ENCODE measurements at places on chromosomes 13 and 19.

DNA sequence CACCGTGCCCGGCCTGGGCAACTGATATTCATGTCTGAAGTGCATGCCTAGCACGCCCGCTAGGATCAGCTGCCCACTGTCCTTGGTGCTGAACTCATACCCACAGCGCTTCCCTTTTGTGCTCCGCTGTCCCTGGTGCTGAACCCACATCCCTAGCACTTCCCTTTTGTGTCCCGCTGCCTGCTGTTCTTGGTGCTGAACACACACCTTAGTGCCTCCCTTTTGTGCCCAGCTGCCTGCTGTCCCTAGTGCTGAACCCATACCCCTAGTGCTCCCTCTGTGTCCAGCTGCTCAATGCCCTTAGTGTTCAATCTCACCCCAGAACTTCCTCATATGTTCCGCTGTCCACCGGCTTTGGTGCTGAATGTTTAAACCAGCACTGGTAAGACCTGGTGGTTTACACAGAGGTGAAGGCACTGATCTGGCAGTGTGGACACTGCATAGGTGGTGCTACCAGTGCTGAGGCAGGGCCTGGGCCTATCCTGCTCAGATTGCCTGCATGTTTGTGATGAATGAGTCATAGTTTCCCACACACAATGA, 26.3 kb upstream of the SIGLEC11 start:
- no peak for DNase-seq

GRCh38 chr13:100797921-100798320, 123.3 kb upstream of the TMTC4 start:
- no peak for DNase-seq

DNA sequence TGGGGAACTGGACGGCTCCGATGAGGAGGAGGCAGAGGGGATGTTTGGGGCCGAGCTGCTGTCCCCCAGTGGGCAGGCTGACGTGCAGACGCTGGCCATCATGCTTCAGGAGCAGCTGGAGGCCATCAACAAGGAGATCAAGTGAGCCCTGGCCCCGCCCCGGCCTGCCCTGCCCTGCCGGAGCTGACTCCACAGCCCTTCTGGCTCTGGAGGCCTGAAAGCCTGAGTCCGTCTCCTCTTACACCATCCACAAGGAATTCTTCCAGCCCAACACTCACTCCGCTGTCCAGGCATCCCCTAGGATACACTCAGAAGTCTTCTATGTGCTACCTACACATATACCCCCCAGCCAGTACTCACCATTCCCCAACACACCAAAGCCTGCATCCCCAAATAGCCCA, 17.4 kb downstream of the PPFIA3 start:
- DNase-seq: no peak

DNA sequence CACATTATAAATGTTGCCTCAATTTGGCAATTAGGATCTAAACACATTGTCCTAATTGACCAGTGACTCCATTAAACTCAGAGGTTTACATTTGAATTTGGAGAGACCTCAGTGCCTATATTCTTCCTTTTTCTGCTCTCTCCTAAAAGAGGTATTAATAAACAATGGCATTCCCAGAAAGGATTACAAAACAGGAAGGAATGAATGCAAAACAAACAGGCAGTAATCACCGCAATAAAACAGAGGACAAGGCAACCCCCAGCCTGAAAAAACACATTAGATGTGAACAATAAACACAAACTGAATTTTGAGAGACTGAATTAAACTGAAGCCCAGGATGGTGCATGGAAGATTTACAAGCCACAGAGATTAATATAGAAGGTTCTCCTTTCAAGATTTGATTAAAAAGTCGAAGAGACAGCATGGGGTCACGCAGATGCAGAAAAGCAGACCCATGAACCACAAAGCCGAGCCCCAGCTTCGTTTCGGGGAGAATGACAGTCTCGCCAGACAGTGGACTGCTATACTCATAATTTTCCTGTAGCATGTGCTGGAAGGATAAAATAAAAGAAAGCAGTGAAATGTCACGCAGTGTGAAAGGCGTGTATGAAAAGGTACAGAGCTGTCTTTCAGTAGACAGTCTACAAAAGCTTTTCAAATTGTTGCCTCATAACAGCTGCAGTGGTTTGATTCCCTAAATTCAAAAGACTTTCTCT, 503.0 kb downstream of the LIG4 start:
- DNase-seq: no peak

DNA sequence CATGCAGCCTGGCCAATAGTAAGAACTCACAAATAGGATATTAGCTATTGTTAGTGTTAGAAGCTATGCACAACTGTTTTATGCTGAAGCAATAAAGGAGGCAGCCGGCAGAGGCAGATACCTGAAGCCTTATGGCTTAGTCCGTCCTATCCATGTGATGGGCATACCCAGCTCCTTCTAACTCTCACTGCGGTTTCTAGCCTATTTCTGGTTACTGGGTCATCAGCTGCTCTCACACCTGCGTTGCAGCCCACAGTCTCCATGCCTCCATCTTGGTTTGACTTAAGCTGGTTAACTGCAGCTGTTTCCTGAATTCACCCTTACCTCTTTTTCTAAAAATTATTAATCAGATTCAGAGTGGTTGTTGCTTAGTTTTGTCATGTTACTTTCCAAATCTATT, 40.5 kb upstream of the CNMD start:
- no peak for DNase-seq

- DNase-seq: no peak
Observed at GRCh38 chr13:44755872-44756271, 179.7 kb upstream of the TSC22D1 start.

GRCh38 chr19:55694241-55694655, 19.2 kb downstream of the EPN1 start:
- DNase-seq: no peak

- no peak for DNase-seq
Observed at GRCh38 chr19:36060430-36060829, 5.7 kb downstream of the WDR62 start.

DNA sequence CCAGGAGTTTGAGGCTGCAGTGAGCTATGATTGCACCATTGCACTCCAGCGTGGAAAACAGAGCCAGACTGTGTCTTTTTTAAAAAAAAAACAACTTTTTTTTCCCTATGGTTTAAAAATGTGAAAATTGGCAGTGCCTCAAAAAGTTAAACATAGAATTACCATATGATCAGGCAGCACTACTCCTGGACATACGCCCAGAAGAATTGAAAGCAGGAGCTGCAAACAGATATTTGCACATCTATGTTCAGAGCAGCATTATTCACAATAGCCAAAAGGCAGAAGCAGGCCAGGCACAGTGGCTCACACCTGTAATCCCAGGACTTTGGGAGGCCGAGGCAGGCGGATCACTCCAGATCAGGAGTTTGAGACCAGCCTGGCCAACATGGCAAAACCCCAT, 3.8 kb upstream of the RETN start:
- DNase-seq: no peak

DNA sequence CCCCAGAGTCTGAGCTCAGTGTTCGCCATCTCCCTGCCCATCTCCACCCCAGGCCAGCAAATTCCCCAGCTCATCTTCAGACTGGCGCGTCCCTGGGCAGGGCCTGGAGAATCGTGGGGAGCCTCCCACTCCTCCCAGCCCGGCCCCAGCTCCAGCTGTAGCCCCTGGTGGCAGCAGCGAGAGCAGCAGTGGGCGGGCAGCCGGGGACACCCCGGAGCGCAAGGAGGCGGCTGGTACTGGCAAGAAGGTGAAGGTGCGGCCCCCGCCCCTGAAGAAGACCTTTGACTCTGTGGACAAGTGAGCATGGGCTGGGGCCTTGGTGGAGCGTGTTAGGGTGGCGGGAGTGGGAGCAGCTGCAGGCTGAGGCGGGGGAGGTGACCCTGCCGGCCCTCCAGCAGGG, 8.4 kb upstream of the PRR19 start:
- DNase-seq: no peak

DNA sequence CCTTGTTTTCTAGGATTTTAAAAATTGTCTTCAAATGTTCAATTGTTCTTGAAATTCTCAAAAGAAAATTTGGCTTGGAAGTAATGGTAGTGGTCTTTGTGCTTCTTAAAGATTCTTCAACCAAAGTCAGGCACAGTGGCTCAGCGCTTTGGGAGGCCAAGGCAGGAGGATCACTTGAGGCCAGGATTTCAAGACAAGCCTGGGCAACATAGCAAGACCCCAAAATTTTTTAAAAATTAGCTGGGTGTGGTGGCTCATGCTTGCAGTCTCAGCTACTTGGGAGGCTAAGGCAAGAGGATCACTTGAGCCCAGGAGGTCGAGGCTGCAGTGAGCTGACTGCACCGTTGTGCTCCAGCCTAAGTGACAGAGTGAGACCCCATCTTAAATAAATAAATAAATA, 153.5 kb upstream of the ZNF507 start:
- DNase-seq: no peak

DNA sequence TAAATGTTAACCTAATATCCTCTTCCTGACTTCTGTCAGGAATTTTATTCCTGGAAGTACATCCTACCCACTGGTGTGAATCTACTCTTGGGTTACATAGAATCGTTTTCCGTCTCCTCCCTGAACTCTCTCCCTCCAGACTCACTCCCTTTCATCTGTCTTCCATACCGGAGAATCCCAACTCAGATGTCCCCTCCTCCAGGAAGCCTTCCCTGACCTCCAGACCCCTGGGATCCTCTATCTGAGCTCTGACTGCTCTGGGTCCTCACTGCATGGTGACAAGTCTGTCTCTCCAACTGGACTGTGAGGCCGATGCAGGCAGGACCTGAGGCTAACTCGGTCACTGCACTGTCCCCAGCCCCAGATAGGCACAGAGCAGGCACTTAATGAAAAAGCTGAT, 24.6 kb downstream of the OPA3 start:
- no peak for DNase-seq

DNA sequence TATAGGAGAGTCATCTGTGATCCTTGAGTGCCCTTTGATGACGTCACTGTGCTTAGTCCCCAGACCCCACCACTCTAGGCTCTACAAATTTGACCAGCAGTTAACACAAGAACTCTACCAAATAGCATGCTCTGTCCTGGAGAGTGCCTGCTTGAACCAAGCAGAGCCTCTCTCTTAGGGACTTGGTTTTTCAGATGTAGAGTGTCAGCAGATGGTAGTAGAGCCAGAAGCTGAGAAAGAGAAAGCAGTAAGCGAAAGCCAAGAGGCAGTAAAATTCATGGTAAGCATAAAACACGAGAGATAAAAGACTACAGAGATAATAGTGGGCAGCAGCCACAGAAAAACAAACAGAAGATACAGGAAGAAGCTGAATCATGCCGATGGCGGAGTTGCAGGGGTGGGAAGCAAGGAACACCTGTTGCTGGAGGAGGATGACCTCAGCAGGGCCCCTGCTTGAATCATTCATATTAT, 193.3 kb downstream of the SLC7A1 start:
- no peak for DNase-seq

DNA sequence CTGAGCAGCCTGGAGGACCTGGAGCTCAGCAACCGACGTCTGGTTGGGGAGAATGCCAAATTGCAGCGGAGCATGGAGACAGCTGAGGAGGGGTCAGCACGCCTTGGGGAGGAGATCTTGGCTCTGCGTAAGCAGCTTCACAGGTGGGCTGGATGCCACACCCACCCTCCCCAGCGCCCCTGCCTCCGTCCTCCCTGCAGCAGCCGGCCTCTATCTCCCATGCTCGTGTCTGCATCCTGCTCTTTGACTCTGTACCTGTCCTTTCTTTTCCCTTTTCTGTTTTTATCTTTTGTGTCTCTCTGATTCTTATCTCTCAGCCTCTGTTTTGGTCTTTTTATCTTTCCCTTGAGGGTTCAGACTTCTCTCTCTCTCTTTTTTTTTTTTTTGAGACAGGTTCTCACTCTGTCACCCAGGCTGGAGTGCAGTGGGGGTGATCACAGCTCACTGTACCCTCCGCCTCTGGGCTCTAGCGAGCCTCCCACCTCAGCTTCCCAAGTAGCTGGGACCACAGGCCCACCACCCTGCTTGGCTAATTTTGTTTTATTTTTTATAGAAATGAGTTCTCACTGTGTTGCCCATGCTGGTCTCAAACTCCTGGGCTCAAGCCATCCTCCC, 10.1 kb downstream of the KASH5 start:
- no peak for DNase-seq

DNA sequence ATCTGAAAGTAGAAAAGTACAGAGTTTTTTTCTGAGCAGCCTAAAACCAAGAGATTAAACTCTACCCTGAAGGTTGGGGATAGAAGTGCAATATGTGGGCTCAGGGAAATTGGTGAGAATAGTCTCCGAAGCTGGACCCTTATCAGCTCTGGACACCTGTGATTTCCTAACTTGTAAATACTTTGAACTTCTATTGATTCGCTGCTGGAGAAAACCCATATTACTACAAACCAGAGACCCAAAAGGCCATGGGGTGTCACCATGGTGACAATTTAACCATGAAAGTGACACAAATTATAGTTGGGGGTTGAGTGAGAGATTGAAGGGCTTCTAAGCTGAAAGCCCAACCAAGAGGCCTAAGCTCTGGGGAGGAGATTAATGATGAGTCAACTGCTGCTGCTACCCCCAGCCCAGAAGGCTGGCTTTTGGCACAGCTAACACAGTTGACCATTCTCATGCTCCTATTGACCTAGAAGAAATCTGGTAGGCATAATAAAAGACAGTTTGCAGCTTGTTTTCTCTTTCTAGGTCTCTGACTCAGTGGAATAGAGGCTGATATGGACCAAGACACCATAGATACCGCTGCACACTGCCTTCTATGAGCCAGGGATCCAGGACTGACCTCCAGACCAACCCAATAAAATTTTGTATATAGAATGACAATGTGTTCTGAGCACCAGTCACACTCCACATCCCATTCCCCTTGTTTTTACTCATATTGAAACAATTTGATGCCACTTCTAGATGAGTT, 131.9 kb upstream of the FNDC3A start:
- no peak for DNase-seq

- no peak for DNase-seq
Observed at GRCh38 chr19:56116606-56117005, 4.5 kb downstream of the ZNF787 start.

- DNase-seq: no peak
Observed at GRCh38 chr19:8017808-8018207, 12.4 kb upstream of the ELAVL1 start.

DNA sequence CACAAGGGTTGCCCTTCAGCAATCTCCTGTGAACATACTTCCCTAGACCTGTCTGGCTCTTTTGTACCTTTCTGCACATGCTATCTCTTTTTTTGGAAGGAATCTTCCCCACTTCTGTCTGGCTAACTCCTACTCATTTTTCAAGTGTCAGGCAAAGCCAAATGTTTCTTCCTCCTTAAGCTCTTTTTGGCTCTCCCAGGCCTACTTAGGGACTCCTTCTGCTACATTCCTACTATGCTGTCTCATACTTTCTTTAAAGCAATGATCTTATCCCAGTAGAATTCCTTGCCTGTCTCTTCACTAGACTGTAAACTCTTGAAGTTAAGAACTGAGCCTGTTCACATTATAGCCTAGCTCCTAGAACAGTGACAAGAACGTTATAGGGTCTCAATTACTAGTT, 114.9 kb upstream of the WASF3 start:
- no peak for DNase-seq
